Activated CD8-positive, alpha-beta memory T cell treated with anti-CD3 and anti-CD28 coated beads for 1 hour (primary cell): ENCODE measurements at places on chromosomes 4 and X.
A peak's percentile ranks its signal among the peaks of the same experiment; 100 is the strongest.

- no peak for DNase-seq
Observed at GRCh38 chr4:36854554-36854953, 390.0 kb upstream of the NWD2 start.

DNA sequence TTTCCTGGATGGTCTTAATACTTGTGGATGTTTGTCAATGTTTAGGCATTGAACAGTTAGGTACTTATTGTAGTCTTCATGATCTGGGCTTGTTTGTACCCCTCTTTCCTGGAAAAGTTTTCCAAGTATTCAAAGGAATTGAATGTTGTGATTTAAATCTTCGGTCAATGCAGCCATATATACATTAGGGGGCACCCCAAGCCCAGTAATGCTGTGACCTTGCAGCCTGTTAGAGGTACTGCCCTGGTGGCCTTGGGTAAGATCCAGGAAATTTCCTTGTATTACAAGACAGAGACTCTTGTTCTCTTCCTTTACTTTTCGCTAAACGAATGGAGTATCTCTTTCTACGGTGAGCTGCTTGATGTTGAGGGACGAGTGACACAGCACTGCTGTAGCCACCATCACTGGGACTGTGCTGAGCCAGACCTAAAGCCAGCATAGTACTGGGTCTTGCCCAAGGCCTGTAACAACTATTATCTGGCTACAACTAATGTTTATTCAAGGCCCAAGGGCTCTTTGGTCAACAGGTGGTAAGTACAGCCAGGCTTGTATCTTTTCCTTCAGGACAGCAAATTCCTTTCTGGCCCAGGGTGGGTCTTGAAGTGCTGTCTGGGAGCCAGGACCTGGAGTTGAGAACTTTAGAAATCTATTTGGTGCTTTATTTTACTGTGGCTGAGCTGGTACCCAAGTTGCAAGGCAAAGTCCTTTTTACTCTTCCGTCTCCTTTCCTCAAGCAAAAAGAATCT, 118.3 kb upstream of the ATOH1 start:
- DNase-seq = no peak

DNA sequence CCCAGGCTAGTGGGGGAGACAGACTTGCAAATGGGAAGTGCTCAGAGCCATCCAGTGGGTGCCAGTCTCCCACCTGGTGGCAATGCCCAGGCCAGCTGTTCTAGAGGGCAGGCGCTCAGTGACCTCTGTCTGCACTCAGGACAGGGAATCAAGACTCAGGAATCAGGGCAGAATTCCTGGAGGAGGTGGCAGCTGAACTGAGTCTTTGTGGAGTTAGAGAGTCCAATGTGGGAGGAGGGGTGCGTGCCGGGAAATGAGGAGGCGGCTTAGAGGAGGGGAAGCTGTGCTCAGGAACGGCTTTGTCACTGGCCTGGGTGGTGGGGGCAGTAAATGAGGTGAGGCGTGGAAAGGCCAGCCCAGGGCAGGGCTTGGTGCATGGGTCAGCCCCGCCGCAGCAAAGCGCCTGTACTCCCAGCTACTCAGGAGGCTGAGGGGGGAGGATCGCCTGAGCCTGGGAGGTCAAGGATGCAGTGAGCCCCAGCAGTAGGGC, 31.3 kb upstream of the SORCS2 start:
- DNase-seq = no peak

DNA sequence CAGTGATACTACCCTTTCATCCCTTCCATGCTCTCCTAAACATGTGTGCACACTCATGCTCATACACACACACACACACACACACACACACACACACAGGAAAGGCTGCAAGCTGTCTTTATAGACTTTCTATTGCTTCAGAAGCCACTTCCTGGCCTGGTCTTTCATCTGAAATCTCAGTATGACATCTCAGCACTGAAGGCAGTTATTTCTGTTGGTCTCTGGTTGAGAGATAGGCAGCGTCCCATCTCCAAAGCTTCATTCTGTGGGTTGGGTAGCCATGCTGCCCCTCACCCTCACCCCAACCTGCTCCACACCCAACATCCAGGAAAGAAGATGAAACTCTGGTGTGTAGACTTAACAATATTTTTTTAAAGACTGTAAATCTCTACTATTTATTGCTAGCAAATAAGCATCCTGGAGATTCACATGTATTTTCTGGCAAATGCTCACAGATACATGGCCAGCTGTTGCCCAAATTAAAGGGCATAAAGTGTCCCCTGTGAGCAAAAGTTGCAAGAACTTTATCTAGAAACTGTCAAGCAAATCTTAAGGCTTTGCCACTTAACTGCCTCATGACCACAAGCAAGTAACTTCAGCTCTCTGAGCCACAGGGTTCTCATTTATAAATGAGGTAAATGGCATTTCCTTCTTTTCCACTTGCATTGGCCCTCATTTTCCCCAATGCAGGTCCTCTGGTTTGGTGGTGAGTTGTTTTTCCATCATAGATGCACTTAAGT, 189.8 kb upstream of the AFF2 start:
- DNase-seq = peak; percentile 3

GRCh38 chrX:40867352-40867751, 132.0 kb upstream of the MED14 start:
- DNase-seq = no peak

DNA sequence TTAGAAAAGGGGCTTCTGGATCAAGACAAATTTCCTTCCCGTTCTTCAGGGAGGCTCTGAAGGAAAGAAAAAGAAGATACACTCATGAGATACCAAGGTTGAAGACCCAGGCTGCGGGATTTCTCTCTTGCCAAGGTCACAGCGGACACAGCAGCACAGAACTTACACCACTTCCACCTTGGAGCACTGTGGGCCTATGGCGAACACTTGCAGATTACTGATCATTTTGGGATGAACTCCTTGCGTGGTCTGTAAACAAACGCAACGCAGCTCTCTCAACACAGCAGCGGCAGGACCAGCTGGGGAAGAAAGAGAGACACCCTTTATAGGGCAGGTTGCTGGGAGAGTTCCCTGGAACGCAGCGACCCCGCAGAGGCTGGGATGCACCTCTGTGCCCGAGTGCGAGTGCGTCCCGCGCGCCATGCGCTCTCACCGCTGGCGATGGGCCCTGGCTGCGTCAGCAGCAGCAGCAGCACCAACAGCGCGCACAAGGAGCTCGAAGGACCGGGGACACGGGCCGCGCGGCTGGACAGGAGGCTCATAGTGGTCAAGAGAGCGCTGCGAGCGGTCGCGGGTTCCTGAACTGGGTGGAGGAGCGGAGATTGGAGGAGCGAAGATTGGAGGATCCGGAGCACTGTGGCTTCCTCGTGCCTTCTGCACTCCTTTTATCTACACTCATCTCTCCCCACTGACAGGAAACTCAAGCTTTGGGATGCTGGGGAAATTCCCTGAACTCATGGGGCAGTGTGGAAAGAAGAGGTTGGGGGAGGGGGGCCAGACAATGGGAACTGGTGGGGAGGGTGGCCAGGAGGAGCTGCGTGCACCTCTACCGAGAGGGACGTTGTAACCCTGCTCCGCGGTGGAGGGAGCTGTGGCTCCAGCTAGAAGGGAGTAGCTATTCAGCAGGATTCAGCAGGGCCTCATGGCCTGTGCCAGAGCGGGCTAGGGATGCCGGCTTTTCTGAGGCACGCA, at the start of gene CXCL5:
TSS of gene CXCL5 (minus strand) at position 638 of the 972 bp plus-strand sequence. CDS start at position 542, 96 bp downstream.
- no peak for DNase-seq

DNA sequence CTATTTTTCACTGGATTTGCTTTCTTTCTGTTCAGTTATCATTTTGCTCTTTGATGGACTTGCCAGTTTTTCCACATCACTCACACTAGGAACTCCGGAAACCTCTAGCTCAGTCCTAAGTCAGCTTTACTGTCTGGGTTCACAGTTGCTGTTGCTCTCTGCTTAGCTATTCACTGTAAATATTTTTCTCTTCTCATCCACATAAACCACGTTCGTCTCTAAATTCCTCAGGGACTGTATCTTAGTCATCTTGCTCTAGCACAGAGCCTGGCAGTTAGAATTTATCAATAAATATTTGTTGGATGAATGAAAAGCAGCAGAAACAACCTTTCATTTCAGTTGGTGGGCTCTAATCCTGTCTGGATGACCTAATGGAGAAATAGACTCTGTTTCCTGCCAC, 119.4 kb upstream of the DMD start:
- DNase-seq = no peak

DNA sequence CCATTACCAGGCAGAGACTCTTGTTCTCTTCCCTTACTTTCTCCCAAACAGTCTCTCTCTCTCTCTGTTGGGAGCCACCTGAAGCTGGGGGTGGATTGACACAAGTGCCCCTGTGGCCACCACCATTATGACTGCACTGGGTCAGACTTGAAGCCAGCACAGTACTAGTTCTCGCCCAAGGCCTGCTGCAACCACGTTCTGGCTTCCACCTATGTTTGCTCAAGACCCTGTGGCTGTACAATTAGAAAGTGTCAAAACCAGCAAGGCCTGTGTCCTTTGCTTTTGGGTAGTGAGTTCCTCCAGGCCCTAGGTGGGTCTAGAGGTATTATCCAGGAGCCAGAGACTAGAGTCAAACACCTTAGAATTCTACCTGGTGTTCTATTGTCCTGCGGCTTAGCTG, 31.0 kb downstream of the MAGED2 start:
- no peak for DNase-seq

DNA sequence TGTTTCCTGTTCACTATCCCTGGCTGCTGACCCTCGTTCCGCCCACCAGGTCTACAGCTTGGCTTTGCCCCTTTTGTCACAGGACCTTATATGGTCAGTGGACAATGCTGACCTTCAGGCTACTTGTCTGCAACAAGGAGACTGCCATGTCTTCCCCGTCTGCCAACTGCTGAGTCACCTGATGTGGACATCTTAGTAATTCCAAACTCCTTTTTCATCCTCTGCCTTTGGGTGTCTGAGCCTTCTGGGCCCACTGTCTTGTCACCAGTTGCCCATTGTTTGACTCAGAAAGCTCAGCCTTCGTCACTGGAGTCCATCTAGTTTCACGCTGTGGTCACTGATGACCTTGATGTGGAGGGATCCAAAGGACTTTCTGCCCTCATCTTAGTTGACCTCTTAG, 30.2 kb downstream of the GPRIN3 start:
- DNase-seq = no peak

GRCh38 chr4:139470997-139471665, 17.2 kb downstream of the RAB33B start:
- DNase-seq = no peak

DNA sequence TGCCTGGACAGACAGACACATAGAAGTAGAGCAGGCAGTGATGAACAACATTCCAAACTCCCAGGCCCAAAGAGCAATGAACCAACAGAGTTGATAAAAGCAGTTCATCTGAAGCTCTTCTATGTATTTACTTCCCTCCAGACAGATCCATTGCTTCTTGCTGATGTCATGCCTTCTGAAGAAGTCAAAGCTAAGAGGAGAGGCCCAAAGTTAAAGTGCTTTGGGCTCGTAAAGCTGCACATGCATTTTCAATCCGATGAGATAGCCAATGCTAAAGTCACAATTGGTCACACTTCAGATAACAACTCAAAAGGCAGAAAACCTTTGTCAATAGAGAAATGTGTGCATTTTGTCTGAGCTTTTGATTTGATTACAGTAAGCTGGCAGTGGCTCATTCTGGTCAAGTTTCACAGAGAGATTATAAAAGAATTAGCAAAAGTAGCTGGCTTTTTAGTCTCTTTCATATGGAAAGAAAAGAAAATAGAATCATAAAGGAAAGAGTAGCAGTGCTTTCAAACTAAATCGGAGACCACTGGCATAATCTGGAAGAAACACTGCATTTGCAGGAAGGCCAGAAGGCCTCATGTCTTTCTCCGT, 82.0 kb downstream of the GPC4 start:
- no peak for DNase-seq

DNA sequence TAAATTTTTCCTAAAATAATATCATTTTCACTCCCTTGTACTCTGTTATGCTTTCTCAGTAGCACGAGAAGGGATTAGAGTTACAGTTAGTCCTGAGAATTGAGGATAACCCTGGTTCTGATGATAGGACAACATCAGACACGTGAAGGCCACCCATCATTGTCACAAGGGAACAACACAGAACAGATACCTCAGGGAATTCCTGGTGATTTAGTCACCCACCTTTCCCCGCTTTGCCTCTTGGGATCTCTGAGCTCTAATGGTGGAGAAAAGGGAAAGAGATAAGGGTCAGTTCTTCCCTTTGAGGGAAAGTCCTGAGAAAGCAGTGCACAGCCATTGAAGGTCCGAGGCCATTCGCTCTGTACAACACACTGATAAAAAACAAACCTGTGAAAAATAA, 112.3 kb upstream of the GALNT7 start:
- no peak for DNase-seq

DNA sequence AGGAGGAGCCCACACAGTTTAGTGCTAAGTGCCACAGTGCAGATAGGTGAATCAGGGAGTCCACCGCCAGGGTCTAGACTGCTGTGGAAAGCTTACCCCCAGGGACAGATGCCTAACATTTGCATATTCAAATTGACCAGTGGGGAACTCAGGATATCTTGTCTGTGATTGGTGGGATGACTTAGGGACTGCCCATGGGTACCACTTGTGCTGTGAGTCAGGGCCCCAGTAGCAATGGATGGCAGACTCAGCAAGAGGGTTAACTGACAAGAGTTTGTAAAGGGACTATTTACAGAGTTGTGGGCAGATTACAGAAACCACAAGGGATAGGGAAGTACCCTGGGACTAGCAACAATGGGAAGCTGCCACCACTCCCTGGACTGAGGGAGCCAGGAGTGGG, 282.1 kb downstream of the BCOR start:
- DNase-seq = no peak

DNA sequence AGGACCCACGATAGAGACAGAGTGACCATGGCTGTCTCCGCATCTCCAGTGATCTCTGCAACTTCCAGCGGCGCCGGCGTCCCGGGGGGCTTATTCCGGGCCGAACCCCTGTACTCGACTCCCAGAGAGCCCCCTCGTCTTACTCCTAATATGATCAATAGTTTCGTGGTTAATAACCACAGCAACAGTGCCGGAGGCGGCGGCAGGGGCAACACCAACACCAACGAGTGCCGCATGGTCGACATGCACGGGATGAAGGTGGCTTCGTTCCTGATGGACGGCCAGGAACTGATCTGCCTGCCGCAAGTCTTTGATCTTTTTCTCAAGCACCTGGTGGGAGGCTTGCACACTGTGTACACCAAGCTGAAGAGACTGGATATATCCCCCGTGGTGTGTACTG, 343 bp downstream of the DACH2 start:
- no peak for DNase-seq

GRCh38 chr4:159422019-159422418, 319.1 kb downstream of the RAPGEF2 start:
- DNase-seq = no peak

DNA sequence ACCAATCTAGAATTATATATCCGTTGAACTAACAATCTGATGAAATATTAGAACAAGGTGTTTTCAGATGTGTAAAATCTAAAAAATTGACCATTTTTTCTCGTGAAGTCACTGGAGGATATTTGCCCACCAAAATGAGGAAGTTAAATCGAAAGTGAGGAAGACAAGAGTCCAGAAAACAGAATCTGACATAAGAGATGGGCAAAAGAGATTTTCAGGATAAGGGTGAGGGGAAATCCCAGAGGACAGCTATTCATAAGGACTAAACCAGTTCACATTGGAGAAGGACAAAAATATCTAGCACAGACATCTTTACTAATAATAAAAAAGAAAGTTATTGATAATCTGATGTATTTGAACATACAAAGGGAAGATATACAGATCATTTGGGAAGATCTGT, 18.7 kb upstream of the ALG13 start:
- no peak for DNase-seq
